ENCODE measurements at places on chromosomes 12 and 14.

- no peak overlapping the region for H3K27ac ChIP-seq
- no peaks in the 10 kb centered on the region for H3K4me1 ChIP-seq
- no peak for DNase-seq
- no peaks in the 10 kb centered on the region for H3K27me3 ChIP-seq
- no peak overlapping the region for H3K4me3 ChIP-seq
These were observed 24.4 kb downstream of the MSRB3 start for GRCh38 chr12:65302891-65303290.

- H3K27me3 ChIP-seq = no peaks in the 10 kb centered on the region
- no peak for DNase-seq
- no peaks in the 10 kb centered on the region for H3K36me3 ChIP-seq
These were observed 69.7 kb downstream of the ARF6 start for GRCh38 chr14:49962621-49963020.

- peaks cover 47% of the 10 kb centered on the region for H3K36me3 ChIP-seq
- H3K4me1 ChIP-seq = no peaks in the 10 kb centered on the region
- H3K27me3 ChIP-seq = no peaks in the 10 kb centered on the region
- H3K27ac ChIP-seq = peak overlapping the region; percentile 54
- no peak overlapping the region for H3K4me3 ChIP-seq
- DNase-seq = no peak
These were observed 61.1 kb downstream of the PRIMA1 start for GRCh38 chr14:93727039-93727740.

GRCh38 chr12:39886106-39886505 lies 219.8 kb downstream of the SLC2A13 start:
- H3K27me3 ChIP-seq = no peaks in the 10 kb centered on the region
- no peak overlapping the region for H3K4me3 ChIP-seq

- peak overlapping the region; percentile 31 for H3K27ac ChIP-seq
- H3K4me1 ChIP-seq = peaks cover 16% of the 10 kb centered on the region
- peak overlapping the region; percentile 68 for H3K4me3 ChIP-seq
- no peaks in the 10 kb centered on the region for H3K27me3 ChIP-seq
These were observed 845 bp upstream of the AHNAK2 start for GRCh38 chr14:104978746-104979691.

Measured in tibial nerve (tissue), 4 donors.